Tracheal epithelial cell (primary cell): ENCODE measurements at places on chromosomes 16 and 17. TPM values are rescaled to one million over a fixed set of nuclear protein-coding genes. Genes with fewer than 3 reads are reported as not detected.

Gene TBX2
- total RNA-seq: 0.72 TPM in 1 of 2 replicates, not detected in the other

Gene LRRC37A
- total RNA-seq: 0.48 and 1.5 TPM in 2 replicates

Gene GH1
- not detected in 2 replicates for total RNA-seq

Gene PRSS33
- total RNA-seq: not detected in 2 replicates

Gene VAMP2
- total RNA-seq: 3.4 and 3.9 TPM in 2 replicates
